ENCODE measurements at places on chromosomes 12 and 14.

- DNase-seq, result no peak
Observed at GRCh38 chr12:101634724-101635123, 40.0 kb downstream of the MYBPC1 start.

- DNase-seq, result peak; percentile 53
Observed at GRCh38 chr14:24435192-24435810, 5.5 kb downstream of the KHNYN start.

DNA sequence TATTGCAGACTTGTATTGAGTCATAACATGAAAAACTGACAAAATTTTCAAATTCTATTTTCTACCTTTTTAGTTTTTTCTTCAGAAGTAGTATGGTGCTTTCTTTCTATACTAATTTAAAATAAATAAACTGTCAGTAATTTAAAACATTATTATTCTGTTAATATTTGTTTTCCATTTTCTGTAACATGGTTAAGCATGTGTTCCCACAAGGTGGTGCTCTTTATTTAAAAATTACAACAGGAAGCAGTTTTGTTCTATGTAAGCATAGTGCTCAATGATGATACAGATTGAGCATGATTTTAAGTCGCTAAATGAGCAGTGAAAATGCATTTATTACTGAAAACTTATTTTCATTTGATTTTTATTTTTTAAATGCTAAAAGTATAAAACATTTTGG, 114.6 kb downstream of the PPFIA2 start:
- DNase-seq, result no peak

DNA sequence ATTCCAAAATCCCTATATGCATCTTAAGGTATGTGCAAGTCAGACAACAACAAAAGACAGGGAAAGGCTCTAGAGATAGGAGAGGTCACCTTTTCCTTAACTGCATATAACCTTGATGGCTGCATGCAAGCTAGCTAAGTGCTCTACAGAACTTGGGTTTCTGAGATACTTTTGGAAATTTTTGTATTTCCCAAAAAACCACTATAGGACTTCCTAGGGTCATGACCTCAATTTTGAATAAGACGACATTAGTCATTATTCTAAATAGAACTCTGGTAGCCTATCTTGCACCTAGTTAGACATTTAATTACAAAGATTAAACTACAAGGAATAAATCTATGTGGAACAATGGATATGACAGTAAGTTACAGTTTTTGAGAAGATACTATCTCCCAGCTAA, 309.3 kb downstream of the BCAT1 start:
- no peak for DNase-seq

- no peak for DNase-seq
Observed at GRCh38 chr12:116066381-116067230, 210.9 kb downstream of the MED13L start.

DNA sequence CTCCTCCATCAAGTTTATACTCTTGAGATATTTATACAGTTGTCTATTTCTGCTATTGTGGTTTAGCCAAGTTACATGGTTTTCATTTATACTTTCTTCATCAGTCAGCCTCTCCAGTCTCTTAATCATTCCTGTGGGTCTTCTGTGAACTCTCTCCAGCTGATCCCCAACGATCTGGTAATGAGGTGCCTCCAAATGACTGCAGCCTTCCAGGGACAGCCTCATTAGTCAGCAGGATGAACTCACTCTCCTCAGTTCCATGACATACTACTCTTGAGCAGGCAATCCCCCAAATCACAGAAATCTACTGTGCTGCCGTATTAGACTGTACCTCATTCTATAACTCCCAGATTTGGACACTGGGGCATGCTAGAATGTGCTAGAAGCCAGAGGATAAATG, 15.3 kb downstream of the AREL1 start:
- no peak for DNase-seq

All from activated CD8-positive, alpha-beta memory T cell treated with anti-CD3 and anti-CD28 coated beads for 24 hours (primary cell).